Pons (tissue), 1 donor: ENCODE measurements at places on chromosomes 2 and 18.

DNA sequence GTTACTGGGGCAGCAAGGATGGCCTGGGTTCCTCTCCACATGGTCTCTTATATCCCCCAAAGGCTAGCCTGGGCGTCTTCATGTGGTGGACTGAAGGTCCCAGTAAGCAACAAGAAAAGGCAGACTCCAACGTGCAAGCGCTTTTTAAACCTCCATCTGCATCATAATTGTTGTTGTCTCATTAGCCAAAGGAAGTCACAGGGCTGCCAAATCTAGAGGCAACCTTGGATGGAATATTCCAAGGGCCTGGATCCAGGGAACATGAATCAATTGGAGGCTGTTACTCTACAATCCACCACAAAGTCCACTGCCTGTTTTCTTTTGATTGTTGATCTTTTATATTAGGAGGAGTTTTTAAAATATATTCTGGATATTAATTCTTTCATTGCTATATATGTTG is 118.8 kb downstream of the SH3RF3 start:
- DNase-seq, result peak; percentile 42

GRCh38 chr2:236109473-236109872 is 58.7 kb downstream of the GBX2 start:
- no peak for DNase-seq

GRCh38 chr2:240397542-240397916 is 37.9 kb upstream of the GPC1 start:
- DNase-seq, result no peak

DNA sequence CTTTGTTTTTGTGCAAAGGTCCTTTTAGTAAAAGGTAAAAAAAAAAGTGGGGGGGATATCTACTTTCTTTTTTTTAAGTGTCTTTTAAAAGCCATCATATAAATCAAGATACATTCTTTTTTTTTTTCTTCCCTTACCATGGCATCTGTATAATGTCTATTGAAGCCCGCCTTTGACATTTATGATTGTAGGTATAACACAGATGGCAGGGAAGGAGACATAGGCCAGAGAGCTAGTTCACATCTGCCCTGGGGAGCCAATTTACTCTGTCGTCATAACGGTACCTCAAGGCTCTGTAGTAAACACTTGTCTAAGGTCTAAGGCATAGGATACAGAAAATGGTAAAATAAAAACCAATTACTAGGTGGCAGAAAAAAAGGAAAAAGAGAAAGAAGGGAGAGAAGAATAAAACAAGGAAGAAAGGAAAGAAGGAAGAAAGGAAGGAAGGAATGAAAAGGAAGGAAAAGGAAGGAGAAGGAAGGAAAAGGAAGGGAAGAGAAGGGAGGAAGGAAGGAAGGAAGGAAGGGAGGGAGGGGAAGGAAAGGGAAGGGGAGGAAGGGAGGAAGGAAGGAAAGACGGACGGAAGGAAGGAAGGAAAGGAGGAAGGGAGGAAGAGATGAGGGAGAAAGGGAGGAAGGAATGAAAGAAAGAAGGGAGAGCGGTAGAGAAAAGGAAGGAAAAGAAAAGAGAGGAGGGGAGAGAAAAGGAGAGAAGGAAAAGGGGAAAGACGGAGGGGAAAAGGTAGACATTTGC is 343.5 kb downstream of the RBM43 start:
- no peak for DNase-seq

- no peak for DNase-seq
Observed at GRCh38 chr2:165529130-165529529, 59.6 kb downstream of the CSRNP3 start.

GRCh38 chr2:2867397-2867979 is 510.1 kb downstream of the EIPR1 start:
- DNase-seq, result no peak

- peak; percentile 49 for DNase-seq
Observed at GRCh38 chr2:38540580-38541286, 62.0 kb downstream of the HNRNPLL start.

GRCh38 chr2:69804416-69804815 is 25.0 kb upstream of the GMCL1 start:
- no peak for DNase-seq

DNA sequence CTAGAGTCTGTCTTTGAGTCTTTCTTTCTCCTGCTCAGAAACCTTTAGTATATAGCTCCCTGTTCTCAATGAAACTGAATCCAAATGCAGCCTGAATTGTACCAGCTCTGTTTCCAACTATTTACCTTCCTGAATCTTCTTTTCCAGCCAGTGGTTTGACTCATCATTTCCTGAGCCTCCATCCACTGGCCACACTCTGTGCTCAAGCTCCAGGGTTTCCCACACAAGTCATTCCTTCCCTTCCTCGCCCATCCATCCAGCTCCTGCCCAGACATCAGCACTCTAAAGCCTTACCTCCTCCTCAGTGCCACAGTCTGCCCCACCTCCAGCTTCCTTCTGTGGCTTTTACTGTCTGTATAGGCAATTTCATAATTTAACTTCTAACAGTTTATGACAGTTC is 233.6 kb upstream of the RASGRP3 start:
- no peak for DNase-seq

GRCh38 chr2:19238440-19239060 is 119.9 kb downstream of the OSR1 start:
- no peak for DNase-seq

- DNase-seq, result no peak
Observed at GRCh38 chr2:217410681-217410960, 550.8 kb upstream of the TNP1 start.

- no peak for DNase-seq
Observed at GRCh38 chr2:10393640-10393982, 54.5 kb downstream of the ODC1 start.

DNA sequence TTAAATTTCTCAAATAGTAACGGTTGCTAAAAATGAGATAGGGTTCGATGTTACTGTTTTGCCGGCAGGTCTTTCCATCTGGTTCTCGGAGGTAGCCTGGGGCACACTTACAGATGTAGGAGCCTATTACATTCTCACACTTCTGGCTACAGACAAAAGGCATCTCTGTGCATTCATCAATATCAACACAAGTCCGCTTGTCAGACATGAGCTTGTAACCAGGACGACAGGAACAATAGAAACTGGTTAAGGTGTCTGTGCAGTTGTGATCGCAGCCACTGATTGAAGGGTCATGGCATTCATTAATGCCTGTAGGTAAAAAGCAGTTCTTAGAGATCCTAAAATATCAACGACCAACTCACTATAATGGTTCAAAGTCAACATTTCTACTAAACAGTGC is 116.3 kb downstream of the DHRS9 start:
- peak; percentile 86 for DNase-seq

DNA sequence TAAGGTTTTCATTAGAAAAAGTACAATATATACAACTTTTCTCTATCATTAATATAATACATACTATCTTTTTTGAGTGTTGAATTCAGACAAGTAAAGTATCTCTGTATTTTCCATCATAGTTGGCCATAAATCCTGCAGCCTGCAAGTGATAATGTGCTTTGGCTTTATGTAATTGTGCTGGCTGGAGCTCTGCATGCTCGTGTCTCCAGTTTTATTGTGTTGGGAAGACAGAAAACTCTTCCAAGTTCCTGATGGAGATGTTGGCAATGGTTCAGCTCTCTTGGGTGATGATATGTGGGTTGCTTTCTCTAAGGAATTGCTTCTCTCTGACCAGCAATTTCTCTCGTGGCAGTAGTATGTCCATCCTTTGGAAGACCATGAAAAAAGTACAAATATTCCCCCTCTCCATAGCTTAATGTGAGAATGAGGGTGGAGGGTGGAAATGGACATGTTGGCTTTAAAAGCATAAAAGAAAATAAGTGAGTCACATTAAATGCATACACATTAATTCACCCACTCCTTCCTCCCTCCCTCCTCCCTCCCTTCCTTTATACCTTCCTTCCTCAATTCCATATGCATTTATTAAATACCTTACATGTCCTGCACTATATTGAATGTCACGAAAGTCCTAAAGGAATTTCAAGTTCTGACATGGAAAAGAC is 344.2 kb downstream of the MTX2 start:
- DNase-seq, result no peak

GRCh38 chr18:7619676-7620075 is 52.6 kb downstream of the PTPRM start:
- no peak for DNase-seq

DNA sequence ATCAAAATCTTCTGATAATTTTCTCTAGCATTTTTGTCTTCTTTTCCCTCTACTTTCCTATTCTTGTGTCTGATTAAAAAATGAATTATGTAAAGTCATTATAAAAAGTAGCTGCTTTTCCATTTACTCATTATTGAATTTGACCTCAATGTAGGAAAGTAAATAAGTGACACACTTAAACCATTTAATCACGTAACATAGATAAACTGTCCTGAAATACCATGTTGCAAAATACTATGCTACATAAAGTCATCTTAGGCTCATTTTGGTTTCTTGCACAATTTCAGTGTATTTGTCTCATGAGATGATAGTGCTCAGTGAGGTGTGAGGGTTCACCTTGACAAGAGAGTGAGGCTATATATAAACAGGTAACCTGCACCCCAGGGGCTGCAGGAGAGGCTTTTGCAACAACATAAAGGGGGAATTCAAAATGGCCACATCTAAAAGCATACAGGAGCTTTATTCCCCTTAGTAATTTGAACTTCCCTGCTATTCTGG is 502.7 kb downstream of the RNF144A start:
- no peak for DNase-seq

- peak; percentile 45 for DNase-seq
Observed at GRCh38 chr18:40019797-40020392, 1935.1 kb upstream of the PIK3C3 start.

DNA sequence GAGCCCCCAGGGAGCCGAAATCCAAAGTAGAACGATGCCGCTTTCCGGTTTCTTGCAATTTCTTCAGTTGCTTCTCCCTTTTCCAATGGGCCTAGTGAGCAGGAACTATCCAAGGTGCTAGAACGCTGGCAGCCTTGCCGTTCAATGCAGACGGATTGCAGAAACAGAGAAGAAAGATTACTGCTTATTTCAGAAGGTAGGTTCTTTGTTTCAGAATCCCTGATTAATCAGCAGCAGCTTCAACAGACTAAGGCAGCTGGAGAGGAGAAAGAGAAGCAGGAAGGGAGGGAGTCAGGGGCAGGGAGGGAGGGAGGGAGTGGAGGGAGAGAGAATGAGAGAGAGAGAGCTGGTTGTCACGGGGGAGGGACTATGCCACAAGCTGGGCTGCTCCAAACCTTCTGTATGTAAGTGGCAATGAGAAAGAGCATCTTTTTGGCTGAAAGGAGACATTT is 576 bp downstream of the NYAP2 start:
- DNase-seq, result peak; percentile 24

DNA sequence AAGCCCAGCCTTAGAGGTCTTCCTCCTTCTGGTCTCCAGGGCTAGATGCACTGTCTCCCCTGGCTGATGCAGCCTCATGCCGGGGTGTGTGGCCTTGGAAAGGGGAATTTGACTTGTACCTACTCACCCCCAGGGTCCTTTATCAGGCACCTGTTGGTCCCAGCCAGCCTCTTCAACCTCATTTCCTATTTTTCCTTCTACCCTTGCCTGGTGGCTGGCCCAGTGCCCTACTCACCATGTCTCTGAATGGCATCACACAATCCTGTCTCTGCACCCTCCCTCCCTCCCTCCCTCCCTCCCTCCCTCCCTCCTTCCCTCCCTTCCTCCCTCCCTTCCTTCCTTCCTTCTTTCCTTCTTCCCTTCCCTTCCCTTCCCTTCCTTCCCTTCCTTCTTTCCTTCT is 17.1 kb upstream of the ST3GAL5 start:
- no peak for DNase-seq

DNA sequence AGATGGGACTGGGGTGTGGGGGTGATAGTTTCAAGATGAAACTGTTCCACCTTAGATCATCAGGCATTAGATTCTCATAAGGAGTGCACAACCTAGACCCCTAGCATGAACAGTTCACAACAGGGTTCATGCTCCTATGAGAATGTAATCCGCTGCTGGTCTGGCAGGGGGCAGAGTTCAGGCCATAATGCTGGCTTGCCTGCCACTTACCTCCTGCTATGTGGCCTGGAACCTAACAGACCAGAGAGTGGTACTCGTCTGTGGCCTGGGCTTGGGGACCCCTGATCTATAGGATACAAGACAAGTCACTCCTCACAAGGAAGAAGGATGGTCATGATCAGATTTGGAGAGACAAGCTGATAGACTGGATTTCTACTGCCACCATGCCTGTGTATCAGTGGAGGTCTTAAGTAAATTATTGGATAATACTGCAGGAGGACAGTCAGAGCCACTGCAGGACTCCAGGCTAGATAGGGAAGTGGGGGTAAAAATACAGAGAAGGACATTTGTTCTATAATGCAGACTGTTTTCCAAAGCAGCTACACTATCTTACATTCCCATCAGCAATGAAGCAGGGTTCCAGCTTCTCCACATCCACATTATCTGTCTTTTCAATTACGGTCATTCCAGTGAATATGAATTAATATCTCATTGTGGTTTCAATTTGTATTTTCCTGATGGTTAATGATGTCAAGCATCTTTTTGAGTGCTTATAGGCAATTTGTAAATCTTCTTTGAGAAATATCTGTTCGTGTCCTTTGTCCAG is 28.8 kb upstream of the APOB start:
- DNase-seq, result no peak

GRCh38 chr2:70916291-70916690 is 19.4 kb upstream of the ATP6V1B1 start:
- no peak for DNase-seq

- DNase-seq, result no peak
Observed at GRCh38 chr2:24203029-24203786, 28.4 kb downstream of the FAM228A start.

GRCh38 chr2:170843656-170844055 is 27.0 kb downstream of the GAD1 start:
- DNase-seq, result no peak

DNA sequence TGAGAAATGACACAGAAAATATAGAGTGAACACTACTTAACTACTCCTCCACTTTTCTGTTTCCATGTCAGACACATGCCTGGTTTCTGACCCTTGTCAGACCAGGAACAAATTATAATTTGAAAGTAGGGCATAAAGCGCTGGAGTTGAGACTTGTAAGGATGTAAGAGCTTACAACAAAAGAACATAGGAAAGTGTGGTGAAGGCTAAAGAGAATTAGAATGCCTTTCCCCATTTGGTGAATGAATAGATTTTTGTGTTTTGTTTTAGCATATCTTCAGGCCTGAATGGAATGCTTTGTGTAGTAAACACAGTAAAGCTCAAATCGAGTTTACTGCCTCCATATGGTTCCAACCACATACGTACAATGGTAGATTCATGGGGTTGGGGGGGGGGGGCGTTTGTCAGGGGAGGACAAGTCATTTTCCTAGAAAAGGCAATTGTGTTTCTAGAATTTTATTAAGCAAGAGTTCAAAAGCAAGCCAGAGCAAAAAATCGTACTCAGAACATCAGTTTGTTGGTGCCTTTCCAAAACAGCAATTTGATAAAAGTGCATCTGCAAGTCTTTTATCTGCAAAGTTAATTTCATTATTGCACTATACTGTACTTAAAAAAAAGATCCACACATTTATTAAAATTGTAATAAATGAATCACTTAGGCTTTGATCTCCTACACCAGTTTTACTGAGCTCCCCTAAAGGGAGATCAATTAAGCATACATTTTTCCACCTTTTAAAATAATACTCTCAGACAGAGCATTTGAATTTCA is 30.9 kb downstream of the NRXN1 start:
- DNase-seq, result peak; percentile 98
